ENCODE measurements at places on chromosomes 16 and 17.

DNA sequence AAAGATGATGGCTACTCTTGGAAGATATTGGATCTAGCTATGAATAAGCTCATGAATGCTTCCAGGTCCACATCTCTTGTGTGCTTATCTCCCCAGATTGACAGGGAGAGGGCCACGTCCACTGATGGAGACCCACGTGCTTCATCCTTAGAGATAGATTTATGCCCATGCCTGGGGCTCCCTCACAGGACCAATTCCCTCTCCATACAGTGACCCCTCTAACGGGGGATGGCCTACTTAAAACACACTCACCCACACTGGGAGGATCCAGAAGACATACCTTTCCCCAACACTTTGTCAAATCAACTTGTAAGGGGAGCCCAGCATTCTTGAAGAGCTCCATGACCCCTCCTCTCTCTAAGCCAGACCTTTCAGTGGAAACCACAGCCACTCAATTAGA lies 169.7 kb upstream of the CDH5 start:
- DNase-seq: no peak

DNA sequence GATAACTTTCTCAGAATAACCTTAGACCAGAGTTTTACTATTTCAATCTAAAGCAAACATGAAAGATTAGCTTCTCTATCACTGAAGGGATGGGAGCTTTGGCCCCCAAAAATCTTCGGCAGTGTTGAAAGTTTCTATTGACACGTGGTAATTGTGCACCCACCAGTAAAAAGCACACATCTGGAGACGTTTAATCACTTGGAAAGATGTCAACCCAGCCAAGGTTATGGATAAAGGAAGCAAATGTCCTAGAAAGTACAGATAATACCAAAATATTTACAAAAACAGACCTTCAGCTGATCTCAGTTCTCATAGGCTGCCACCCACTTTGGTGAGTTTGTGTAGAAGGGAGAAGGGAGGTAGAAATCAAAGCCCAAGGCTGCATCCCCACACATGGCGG lies 5.3 kb downstream of the MYCBPAP start:
- DNase-seq: no peak

- DNase-seq: no peak
These were observed 11.1 kb downstream of the TRPV3 start for GRCh38 chr17:3546521-3546920.

- no peak for DNase-seq
These were observed 8.5 kb upstream of the P2RX1 start for GRCh38 chr17:3924512-3925350.

Data from activated T-cell treated with anti-CD3 and anti-CD28 coated beads for 48 hours (primary cell).